Stimulated activated CD4-positive, alpha-beta T cell treated with anti-CD3 and anti-CD28 coated beads, Interleukin-4, amount 100 ng/mL, for 1 hour (primary cell): ENCODE measurements at places on chromosomes 12 and 14.

DNA sequence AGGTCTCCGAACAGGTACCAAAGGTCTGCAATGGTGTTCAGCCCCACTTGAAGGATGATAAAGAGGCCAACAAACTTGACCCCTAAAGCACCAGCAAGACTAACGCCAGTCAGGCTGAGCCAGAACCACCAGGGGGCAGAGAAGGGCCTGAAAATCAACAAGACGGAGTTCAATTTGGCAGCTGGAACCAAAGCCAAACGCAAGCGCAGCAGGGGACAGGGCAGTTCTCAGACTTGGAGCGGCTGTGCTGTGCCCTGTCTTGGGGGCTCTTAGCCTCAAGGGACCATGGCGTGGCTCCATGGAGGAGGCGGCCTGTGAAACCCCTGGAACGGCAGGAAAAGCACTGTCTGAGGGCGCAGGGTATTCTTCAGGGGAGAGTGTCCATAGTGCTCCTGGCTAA is 19.6 kb downstream of the POMT2 start:
- peak; percentile 53 for DNase-seq

DNA sequence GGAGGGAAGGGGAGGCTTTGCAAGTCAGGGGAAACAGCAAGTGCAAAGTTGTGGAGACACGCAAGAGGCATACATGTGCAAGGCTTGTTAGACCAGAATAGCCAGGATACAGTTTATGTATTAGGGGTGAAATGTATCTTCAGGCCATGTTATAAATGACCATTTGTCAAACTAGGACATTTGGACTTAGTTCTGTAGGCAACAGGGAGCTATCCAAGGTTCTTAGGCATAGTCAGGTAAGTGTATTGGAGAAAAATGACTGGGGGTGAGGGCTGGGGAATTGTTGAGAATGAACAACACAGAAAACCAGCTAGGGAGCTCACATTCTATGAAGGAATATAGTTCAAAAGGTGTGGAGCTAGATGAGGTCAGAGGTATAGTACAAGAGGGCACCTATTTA is 42.5 kb downstream of the TPH2 start:
- DNase-seq = no peak

- DNase-seq = no peak
Measured at GRCh38 chr12:82833481-82833880, 146.8 kb downstream of the TMTC2 start.

GRCh38 chr14:99815696-99816095 is 22.5 kb downstream of the EML1 start:
- DNase-seq = no peak

- no peak for DNase-seq
Measured at GRCh38 chr12:97778111-97778510, 315.5 kb downstream of the RMST start.

- no peak for DNase-seq
Measured at GRCh38 chr14:94110552-94111181, at the start of gene IFI27. IFI27 (plus strand) TSS chr14:94110736.

DNA sequence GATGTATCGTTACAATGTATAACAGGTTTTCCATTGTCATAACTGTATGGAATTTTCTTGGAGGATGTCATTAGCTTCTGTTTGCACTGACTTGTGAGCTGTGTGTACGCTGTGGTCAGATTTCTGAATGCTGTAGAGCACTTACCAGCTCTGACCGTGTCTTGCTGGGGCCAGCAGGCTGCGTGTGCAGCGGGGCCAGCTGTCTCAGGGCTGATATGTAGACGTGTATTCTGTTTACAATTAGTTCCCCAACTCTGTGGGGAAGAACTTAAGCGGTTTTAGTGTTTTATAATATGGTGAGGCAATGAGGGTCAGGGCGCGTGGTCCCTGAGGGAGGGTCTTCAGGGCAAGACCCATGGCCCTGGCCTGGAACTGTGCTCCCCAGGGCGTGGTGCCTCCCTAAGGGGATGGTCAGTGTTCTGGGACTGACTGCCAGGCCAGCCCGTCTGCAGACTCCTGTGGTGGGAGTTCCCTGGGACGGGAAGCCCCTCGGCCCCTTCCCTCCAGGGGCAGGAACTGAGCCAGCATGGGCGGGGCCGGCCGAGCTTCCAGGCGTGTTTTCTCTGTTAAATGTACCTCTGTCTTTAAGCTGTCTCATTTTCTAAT is 18.7 kb downstream of the XRCC3 start:
- no peak for DNase-seq

GRCh38 chr14:19947413-19948090 is 16.8 kb downstream of the OR4K1 start:
- DNase-seq = no peak

DNA sequence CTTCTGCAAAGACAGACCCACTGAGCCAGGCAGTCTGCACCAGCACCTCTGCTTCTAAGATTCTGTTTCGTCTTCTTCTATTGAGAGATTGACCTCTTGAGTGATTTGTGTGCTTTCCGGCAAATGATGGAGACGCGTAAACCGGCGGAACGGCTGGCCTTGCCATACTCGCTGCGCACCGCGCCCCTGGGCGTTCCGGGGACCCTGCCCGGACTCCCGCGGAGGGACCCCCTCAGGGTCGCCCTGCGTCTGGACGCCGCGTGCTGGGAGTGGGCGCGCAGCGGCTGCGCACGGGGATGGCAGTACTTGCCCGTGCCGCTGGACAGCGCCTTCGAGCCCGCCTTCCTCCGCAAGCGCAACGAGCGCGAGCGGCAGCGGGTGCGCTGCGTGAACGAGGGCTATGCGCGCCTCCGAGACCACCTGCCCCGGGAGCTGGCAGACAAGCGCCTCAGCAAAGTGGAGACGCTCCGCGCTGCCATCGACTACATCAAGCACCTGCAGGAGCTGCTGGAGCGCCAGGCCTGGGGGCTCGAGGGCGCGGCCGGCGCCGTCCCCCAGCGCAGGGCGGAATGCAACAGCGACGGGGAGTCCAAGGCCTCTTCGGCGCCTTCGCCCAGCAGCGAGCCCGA is 703 bp downstream of the ASCL4 start:
- DNase-seq = no peak

GRCh38 chr14:74575507-74575906 is 36.5 kb downstream of the LTBP2 start:
- no peak for DNase-seq

- DNase-seq = no peak
Measured at GRCh38 chr14:105281371-105282097, 19.3 kb downstream of the BRF1 start.

GRCh38 chr12:52518574-52519386 is 1.4 kb downstream of the KRT5 start:
- DNase-seq = no peak

DNA sequence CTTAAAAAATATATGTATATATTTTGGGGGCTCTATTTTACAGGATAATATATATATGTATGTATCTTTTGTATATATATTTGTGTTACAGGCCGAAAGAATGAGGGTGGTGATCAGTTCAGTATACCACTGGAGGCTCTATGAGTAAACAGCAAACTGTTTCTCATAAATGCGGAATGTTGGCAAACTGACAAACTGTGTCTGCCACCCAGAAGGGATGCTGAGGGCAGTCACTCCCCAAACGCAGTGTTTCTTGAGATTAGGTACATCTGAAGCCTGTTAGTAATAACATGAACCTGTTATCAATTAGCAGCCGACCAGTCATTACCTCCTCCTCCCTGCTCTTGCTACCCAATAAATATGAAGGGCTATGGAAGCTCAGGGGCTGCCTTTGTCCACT is 20.8 kb downstream of the TNFAIP2 start:
- DNase-seq = no peak

GRCh38 chr12:124032265-124032886 is 59.4 kb downstream of the ZNF664 start:
- no peak for DNase-seq

DNA sequence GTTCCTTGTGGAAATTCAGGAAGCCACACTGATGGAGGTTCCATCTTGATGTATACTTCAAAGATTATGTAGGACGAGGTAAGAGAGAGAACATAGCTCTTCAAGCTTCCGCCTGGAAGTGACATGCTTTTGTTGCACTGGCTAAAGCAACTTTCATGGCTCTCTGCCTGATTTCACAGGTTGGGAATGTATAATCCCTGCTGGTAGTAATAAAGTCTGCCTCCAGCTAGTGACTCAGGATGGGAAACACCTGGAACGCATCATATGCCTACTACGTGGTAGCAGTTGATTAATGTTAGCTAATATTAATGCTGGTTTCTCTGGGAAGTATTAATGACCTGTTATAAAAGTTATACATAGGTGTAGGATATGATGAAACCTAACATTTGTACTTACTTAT is 71.1 kb downstream of the PELI2 start:
- DNase-seq = no peak

DNA sequence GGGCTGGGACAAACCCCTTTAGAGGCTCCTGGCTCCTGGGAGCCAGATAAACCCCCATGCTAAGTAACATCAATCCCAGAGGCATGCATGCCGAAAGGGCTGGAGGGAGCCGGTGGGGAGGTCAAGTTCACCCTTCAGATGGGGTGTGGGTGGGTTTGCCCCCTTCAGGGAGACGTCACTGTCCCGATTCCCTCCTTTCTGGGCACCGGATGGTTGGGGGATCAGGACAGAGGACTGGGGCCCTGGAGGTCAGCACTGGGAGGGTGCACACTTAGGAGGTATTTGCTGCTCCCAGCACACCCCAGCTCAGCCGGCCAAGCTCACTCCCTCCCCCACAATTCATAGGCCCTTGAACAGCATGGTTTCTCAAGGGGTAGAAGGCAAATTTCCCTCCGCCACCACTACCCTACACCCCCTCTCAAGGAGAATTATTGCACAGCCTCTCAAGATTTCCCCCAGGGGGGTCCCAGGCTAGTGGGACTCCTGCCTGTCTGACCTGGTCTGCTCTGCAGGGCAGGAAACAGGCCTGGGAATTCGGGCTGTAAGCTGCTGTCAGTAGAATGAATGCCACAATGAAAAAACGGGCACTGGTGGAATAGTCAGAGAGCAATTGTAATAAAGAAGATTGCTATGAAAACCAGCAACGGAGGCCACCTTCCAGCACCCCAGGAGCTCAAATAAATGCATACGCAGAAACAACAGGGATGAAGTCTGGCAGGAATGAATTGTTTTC is 63.5 kb downstream of the GALNT16 start:
- DNase-seq = no peak

- DNase-seq = no peak
Measured at GRCh38 chr12:3244219-3244750, 167.1 kb downstream of the TSPAN9 start.

DNA sequence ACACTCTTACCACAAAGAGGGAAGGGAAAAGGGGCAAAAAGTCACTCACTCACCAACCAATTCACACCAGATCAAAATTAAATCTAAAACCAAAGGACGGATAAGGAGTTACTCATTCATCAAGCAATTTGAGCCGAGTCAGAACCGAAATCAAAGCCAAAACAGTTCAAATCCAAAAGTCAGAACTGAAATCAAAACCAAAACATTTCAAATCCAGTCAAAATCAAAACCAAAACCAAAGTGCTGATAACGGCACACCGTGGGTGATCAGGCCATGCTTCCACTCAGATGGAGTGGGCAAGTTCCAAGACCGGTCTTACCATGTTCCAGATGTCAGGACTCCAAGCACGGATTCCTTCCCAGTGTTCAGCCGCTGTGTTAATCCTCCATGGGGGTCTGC is 139.5 kb downstream of the SLC38A6 start:
- no peak for DNase-seq

- DNase-seq = no peak
Measured at GRCh38 chr12:2982361-2982760, 23.2 kb downstream of the TEAD4 start.

GRCh38 chr12:52836491-52837412 is 2.6 kb upstream of the KRT79 start:
- no peak for DNase-seq

GRCh38 chr14:96182546-96182945 is 22.1 kb upstream of the BDKRB2 start:
- no peak for DNase-seq

- no peak for DNase-seq
Measured at GRCh38 chr12:6386038-6386437, 2.1 kb downstream of the LTBR start.

DNA sequence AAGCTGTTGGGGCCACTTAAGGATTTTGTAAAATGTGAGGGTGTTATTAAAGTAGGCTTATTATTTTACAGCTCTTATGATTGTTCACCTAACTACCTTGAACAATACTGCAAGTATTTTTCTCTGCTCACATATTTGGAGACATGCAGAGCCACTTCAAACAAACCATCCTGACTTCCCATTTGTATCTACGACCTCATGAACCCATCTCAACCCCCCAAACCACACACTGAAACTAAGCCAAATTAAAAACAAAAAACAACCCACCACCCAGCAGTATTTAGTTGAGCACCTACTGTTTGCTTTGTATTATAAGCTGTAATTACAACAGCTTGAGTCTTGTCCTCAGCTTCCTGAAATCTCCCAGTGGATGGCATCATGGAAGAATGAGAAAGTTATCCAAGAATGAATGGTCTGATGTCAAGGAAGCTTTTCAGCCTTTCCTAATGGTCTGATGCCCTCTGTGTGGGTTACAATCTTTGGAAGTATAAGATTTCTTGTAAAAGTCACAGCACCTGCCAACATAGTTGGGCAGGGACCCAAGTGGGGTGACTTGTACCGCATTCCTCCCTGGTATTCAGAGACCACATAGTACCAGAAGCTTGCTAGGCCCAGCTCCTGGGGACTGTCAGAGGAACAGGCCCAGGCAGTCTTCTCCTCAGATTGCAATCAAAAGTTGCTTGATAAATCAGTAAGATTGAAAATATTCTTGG is 416.6 kb downstream of the ZFP36L1 start:
- DNase-seq = no peak

DNA sequence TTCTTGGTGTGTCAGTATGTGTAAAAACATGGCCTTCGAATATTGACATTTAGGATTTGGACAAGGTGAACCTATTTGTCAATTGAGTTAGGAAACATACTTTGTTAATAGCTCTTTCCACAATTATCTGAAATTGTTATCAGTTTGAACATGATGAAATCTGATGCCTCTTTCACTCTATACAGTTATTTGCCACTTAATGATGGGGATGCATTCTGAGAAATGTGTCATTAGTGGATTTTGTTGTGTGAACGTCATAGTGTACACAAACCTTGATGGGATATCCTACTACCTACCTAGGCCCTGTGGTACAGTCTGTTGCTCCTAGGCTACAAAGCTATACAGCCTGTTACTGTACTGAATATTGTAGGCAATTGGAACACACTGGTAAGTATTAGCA is 4.8 kb downstream of the TULP3 start:
- no peak for DNase-seq

DNA sequence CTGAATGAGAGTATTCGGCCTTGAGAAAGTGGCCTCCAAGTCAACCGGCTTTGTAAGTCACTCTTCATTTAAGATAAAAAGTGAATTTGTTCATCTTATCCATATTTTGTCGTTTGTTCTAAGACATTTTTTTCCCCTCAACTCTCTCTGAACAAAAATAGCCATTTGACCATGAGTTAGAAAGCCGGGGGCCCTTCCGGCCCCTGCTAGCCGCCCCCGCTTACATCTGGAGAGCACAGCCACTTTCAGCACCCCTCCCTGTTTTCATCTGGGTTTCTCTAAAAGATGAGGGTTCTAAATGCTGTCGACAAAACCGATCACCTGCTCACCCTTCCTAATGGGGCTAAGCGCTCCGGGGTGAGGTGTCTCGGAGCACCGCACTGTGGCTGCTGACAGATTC is 30.7 kb upstream of the DLK1 start:
- DNase-seq = no peak

GRCh38 chr14:31172084-31172483 is 35.5 kb downstream of the HECTD1 start:
- DNase-seq = no peak
